CD4-positive, alpha-beta memory T cell (primary cell): ENCODE measurements at places on chromosomes 11 and 22.

- DNase-seq: no peak
Observed at GRCh38 chr11:43555816-43556611, 124.5 kb upstream of the HSD17B12 start.

GRCh38 chr11:133747409-133747808, 97.9 kb downstream of the SPATA19 start:
- peak; percentile 24 for DNase-seq

DNA sequence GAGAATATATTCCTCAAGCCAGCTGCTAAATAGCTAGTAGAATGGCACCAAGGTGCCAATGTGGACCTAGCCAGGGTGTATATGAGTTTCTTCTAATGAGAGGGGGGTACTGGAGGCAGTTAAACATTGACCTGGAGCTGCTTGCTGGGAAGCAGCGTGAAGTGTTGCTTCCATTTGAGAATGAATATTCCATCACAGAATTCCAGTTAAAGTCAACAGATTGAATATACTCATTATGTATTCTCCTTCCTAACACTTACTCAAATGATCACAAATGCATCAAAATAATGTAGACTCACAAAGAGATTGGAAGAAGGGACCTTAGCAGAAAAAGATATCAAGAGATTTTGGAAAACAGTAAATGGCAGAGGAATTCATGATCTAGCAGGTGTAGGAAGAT, 102.1 kb downstream of the CD44 start:
- DNase-seq: no peak

DNA sequence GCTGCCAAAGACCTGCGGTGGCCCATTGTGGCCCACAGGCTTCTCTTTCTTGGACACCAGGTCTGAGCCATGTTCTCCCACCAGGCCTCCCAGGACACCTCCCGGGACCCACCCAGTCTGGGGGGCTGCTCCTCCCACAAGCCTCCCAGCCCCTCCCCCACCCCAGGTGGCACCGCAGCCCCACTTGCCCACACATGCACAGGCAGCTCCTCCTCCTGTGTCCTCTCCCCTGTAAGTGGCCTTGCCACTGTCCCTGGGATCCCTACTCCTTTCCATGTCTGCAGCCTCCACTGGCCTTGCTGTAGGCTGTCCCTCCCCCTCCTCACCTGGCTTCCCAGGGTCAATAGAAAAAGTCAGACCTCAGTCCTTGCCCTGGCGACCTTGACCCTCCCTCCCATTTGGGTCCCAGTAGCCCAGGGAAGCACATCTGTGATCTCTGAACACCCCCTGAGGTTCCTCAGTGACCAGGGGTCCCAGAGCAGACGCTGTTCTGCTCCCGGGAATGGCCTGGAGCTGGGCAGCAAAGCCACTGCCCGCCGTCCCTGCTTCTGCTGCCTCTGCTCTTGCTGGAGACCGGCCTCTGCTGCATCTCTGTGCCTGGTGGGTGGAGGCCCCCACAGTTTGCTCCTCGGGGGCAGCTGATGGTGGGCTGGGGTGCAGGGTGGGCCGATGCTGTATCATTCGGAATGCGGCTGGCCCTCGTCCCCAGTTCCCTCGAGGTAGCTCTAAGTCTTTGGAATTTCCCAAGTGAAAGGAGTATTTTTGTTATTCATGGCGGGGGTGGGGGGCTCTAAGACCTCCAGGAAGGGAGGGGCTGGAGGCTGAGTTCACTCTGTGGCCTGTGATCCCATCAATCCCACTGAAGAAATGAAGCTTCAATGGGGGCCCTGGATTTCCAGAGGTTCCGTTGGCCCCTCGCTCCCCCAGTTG, 43.6 kb downstream of the ARHGAP8 start:
- no peak for DNase-seq

DNA sequence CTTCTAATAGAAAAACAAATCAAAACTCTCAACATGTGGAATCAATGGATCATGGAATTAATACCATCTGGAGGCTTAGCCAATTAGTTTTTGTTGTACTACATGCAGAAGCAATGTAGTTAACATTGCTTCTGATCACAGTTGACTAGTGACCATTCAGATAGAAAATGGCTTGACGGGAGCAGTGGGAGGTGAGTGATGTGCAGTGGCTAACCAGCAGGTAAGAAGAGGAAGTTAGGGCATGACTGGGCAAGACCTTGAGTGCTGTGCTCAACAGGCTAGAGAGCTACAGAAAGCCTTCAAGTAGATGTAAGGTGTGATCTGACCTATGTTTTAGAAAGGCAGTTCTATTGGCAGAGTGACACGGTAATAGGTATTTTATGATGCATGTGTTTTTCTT, 60.7 kb upstream of the ALKBH3 start:
- DNase-seq: no peak

GRCh38 chr11:87432022-87432421, 394.3 kb downstream of the TMEM135 start:
- DNase-seq: no peak

DNA sequence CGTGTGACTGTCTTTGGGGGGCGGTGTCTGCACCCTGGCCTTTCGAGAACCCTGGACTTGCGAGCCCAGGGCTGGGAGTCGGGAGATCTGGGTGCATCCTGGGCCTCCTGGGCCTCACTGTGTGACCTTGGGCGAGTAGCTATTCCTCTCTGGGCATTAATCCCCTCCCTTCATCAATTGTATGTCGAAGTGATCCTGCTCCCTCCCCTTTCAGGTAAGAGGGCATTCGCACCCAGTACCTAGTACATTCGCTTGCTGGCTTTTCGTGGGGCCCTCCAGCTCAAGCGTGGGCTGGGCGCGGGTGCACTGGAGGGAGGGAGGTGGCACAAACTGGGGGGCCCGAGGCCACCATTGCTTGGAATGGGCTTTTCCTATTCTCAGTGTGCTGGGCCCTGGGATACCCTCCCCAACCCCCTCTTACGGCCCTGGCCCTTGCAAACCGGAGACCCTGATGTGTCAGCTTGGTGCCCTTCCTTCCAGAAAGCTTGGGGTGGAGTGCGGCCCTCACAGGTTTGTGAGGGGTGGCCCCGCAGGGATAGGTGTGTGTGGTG, 530 bp downstream of the USP35 start:
- no peak for DNase-seq

GRCh38 chr22:27791859-27792241, 9.7 kb downstream of the MN1 start:
- DNase-seq: no peak

DNA sequence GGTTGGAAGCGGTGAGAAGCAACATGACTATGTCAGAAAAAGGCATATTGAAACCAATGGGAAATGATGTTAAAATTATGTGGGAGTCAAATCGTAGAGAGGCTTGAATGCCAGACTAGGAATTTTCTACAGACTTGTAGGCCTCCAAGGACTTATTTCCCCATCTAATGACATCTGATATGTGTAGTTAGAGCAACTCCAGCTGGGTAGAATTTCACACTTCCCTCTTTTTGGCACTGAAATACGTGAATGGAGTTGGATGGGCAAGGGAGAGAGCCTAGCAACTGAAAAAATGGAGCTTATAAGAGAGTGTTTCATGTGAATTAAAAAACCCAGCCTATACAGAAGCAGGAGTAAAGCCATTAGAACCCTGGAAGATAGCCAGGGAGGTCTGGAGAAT, 304.2 kb downstream of the INSC start:
- DNase-seq: no peak

GRCh38 chr11:121237686-121238658, 54.6 kb upstream of the SC5D start:
- DNase-seq: no peak

DNA sequence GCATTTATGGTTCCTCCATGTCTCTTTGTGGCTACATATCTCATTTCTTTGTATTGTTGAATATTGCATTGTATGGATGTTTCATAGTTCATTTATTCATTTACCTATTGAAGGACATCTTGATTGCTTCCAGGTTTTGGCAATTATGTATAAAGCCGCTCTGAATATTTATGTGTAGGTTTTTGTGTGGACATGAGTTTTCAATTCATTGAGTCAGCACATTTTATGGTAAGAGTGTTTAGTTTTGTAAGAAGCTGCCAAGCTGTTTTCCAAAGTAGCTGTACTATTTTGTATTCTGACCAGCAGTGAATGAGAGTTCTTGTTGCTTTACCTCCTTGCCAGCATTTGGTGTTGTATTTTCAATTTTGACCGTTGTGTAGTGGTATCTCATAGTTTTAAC, 39.2 kb downstream of the KDM2A start:
- DNase-seq: no peak

- DNase-seq: no peak
Observed at GRCh38 chr11:83666149-83666548, 380.0 kb upstream of the CCDC90B start.

- DNase-seq: peak; percentile 41
Observed at GRCh38 chr11:569158-569885, 6.9 kb upstream of the PHRF1 start.

GRCh38 chr22:46972901-46973831, 210.7 kb downstream of the TBC1D22A start:
- no peak for DNase-seq

DNA sequence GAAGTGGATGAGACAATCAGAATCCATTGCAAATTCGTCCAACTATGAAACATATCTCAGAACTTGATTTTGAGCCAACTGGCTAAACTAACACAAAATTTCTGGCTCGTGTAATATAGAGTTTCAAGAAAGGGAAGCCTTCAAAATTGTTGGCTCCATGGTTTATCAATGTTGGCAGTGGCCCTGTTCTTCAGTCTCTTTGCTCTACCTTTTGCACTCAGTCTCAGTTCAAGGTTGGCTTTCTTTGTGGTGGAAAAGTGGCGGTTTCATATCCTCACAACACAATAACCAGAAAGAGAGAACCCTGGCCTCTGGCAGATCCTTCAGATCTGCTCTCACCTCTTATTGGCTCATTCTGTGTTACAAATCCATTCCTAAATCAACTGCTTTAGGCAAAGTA, 473.8 kb upstream of the API5 start:
- DNase-seq: no peak

DNA sequence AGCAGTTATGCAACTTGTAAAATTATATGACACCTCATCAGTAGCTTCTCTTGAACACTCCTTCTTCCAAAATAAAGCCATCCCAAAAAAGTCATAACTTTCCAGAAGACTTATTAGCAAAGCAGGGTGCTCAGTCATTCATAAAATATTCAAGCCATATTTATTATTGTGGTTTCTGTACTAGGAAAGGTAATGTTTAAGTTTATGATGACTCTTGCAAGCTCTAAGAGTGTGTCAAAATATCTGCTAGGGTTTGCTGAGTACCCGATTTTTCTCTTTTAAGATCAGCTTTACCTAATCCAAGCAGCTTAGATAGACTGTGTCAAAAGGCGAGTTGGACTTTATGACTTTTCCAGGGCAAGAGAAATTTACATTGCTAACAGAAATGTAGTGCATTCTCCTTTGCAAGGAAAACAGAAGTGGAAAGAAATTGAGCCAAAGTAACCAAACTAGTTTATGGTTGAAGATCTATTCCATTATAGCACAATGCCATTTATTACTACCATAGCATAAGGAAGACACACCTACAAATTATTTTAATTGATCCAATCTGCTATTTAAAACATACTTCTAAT, 98.0 kb upstream of the SOX6 start:
- no peak for DNase-seq

DNA sequence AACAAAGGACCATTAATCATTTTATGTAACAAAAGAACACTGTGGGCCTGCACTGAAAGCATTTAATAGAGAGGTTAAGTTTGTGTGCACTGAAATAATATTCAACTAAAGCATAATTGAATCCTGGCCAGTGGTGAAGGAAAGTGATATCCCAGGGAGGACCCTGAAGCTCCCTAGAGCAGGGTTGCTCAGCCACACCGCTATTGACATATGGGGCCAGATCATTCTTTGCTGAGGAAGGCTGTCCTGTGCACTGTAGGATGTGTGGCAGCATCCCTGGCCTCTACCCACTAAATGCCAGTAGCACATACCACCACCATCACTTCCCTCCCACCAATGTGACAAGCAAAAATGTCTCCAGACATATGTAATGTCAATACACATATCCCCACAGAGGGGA, 166.1 kb upstream of the MTNR1B start:
- DNase-seq: no peak

DNA sequence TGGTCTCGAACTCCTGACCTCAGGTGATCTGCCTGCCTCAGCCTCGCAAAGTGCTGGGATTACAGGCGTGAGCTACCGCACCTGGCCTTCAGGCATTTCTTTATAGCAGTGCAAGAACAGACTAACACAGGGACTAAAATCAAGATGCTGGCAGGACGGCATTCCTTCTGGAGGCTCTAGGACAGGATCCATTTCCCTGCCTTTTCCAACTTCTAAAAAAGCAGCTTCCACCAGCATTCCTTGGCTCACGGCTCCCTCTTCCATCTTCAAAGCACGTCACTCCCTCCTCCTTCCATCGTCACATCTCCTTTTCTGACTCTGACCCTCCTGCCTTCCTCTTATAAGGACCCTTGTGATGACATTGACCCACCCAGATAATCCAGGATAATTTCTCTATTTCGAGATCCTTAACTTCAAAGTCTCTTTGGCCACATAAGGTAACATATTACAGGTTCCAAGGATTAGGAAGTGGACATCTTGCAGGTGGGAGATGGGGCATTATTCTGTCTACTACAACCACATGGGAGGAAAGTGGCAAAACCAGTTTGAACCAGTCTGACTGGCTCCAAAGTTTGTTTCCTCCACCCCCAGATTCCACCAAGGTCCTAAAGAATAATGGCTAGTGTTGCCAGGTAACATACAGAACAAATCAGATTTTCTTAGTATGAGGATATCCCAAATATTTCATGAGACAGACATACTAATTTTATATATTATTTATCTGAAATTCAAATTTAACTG, 172.5 kb downstream of the MN1 start:
- DNase-seq: no peak

GRCh38 chr22:50207383-50208140, 6.8 kb downstream of the SELENOO start:
- no peak for DNase-seq

DNA sequence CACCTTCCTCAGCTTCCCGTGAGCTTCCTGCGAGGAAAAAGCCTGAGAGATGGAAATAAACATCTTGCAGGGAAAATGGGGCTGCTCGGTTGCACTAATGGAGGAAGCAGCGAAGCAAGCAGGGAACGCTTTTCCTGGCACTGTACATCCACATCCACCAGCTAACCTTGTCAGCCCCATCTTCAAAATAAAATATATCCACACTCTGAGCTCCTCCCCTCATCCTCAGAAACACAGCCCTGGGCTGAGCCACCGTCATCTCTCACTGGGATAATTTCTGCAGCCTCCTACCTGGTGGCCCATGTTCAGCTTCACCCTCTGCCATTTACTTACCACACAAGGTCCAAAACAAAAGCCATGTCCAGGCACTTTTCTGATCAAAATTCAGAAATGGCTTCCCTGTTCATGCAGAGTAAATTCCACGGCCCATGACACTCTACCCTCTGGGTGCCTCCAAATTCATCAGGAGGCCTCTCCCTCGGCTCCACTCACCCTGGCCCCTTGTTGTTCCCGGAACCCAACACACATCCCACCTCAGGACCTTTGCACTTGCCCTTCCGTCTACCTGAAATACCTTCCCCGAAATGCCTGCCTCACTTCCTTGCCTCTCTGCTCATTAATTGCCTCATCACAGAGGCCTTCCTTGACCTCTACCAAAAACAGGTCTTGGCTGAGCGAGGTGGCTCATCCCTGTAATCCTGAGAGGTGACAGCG, 13.0 kb downstream of the C11orf86 start:
- DNase-seq: no peak

- no peak for DNase-seq
Observed at GRCh38 chr11:95352733-95353346, 121.8 kb upstream of the SESN3 start.
